ENCODE measurements at places on chromosomes 5 and 9. TPM values are rescaled to one million over a fixed set of nuclear protein-coding genes. Genes with fewer than 3 reads are reported as not detected.

The ECM2 gene
- total RNA-seq: 1.9 TPM

DNA sequence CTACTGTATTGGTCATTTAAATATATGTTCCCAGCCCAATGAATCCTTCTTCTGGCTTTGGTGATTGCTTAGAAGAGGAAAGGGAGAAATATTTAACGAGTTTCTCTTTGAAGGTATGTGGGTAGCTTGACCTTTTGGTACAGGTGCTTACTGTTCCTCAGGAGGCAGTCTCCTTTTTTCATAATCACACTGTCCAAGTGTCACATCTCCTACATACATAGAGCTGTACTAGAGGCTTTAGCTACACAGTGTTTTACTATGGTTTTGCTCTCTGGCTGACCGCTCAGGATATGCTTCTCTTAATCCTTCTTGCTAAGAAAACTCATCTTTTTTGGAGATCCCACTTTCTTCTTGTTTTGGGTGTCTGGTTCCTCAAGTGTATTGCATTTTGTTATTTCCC lies 6.9 kb downstream of the ERBIN start:
- peaks cover 77% of the 10 kb centered on the region for H3K4me1 ChIP-seq
- no peak overlapping the region for H3K4me3 ChIP-seq
- DNase-seq: no peak
- H3K27me3 ChIP-seq: no peaks in the 10 kb centered on the region
- no peaks in the 10 kb centered on the region for H3K36me3 ChIP-seq

- H3K27me3 ChIP-seq: no peaks in the 10 kb centered on the region
- no peaks in the 10 kb centered on the region for H3K36me3 ChIP-seq
- no peak overlapping the region for H3K4me3 ChIP-seq
- DNase-seq: no peak
- no peak overlapping the region for H3K27ac ChIP-seq
- no peaks in the 10 kb centered on the region for H3K4me1 ChIP-seq
Measured at GRCh38 chr5:98497418-98497817, 276.0 kb upstream of the RGMB start.

DNA sequence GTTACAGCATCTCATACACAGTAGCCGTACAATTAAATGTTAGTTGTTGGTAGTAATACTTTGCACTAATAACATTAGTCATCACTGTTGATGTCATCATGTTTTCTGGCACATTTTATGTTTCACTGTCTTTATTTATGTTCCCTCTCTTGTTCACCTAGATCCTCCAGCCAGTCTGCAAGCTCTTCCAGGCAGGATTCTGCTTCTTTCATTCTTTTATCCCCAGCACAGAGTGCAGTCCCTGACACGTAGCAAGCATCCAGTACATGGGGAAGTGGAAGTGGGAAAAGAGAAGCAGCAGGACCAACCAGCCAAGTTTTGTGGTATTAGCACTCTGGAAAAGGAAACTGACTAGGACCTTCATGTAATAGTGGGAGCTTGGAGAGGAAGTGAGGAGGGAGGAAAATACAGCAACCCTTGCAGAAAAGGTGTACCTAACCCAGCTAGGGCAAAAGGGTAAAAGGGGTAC lies 89.7 kb upstream of the SLC44A1 start:
- DNase-seq: no peak
- H3K4me1 ChIP-seq: peaks cover 5% of the 10 kb centered on the region
- no peak overlapping the region for H3K27ac ChIP-seq
- no peaks in the 10 kb centered on the region for H3K27me3 ChIP-seq

The ORM2 gene
- total RNA-seq: not detected

GRCh38 chr9:30478684-30479083 lies 1905.8 kb upstream of the ACO1 start:
- H3K27me3 ChIP-seq: no peaks in the 10 kb centered on the region
- H3K27ac ChIP-seq: no peak overlapping the region
- no peak for DNase-seq
- H3K4me1 ChIP-seq: no peaks in the 10 kb centered on the region
- H3K36me3 ChIP-seq: no peaks in the 10 kb centered on the region
- H3K4me3 ChIP-seq: no peak overlapping the region

- no peak overlapping the region for H3K4me3 ChIP-seq
- H3K4me1 ChIP-seq: no peaks in the 10 kb centered on the region
- no peaks in the 10 kb centered on the region for H3K27me3 ChIP-seq
Measured at GRCh38 chr9:104844710-104845109, 80.8 kb downstream of the NIPSNAP3B start.

DNA sequence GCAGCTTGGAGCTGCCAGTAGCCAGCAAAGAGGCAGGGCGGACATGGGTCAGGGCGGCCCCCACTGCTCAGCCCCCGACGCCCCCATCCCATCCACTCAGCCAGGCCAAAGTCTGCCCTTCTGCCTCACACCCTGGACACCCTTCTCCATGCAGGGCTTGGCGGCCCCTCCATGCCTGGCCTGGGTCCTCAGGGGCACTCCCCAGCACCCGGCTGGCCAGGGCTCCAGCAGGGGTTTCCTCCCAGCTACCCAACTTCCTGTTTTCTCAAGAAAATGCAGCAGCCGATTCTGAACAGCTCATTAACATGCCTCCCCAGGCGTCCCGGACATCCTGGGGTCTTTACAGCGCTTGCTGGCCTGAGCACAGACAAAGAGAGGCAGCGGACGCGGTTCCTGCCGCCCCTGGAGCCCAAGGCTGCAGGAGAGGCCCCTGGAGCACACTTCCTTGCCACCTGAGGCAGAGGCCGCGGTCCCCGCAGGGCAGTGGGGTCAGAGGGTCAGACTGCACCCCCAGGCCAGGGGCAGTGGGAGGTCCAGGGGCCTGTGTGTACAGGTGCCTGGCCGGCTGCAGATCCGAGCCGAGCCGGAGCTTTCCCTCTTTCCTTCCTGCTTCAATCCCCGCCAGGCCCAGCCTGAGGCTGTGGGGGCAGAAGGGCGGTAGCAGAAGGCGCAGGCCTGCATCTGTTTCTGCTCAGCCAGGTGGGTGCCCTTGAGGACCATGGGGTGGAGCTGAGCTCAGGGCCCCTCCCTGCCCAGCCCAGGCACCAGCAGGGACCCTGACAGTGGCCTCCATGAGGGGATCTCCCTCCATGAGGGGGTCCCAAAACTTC lies 18.7 kb upstream of the NRARP start:
- no peaks in the 10 kb centered on the region for H3K36me3 ChIP-seq
- peak overlapping the region; percentile 30 for H3K27ac ChIP-seq
- no peak overlapping the region for H3K4me3 ChIP-seq
- H3K27me3 ChIP-seq: peaks cover 12% of the 10 kb centered on the region
- H3K4me1 ChIP-seq: peaks cover 9% of the 10 kb centered on the region

GRCh38 chr9:2919347-2919746 lies 75.5 kb upstream of the PUM3 start:
- H3K4me1 ChIP-seq: no peaks in the 10 kb centered on the region
- H3K27ac ChIP-seq: no peak overlapping the region
- H3K4me3 ChIP-seq: no peak overlapping the region
- no peaks in the 10 kb centered on the region for H3K36me3 ChIP-seq
- H3K27me3 ChIP-seq: no peaks in the 10 kb centered on the region
